ENCODE measurements at places on chromosomes 3 and 15.

GRCh38 chr15:69921626-69922619 lies 175.8 kb downstream of the TLE3 start:
- no peak for DNase-seq

DNA sequence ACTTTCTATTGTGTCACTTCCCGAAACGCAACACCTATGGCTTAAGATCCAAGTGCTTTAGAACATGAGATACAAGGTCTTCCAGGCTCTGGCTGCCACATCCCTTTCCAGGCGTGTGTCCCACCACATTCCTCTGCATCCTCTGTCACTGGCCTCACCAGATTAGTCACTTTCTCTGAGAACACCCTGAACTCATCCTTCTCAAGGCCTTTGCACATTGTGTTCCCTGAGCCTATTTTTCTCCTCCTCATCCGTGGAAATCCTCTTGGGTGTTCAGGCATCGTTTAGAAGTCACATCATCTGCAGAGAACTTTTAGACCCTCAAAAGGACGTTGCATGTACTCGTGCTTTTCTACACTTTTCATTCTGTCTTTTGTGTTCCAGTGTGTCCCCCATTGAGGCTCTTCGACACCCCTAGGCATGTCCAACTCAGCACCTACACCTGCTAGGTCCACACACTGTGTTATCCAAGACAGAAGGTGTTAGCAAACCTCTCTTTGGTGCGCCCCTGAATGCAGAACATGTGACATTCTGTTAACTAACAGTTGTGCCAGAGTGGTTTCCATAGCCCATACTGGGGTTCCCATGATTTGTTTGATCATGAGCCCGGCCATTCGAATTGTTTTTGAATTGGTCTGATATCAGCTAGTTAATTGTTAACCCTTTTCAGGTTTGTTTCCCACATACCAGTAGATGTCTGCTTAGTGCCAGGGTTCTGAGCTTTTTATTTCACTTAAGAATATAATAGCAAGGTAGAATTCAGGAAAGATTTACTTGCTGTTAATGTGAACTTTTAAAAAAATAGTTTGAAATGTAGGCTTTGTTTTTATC lies 67.2 kb downstream of the LPP start:
- DNase-seq: no peak

GRCh38 chr15:93029214-93029835 lies 59.7 kb downstream of the RGMA start:
- DNase-seq: no peak

GRCh38 chr15:70499791-70500190 lies 263.6 kb downstream of the UACA start:
- DNase-seq: no peak

GRCh38 chr3:46406788-46407611 lies at the start of the genes CCR5AS and CCRL2:
TSS of gene CCR5AS (minus strand) at chr3:46407066.
TSS of gene CCRL2 (plus strand) at chr3:46407259. CDS start at chr3:46408080, 821 bp downstream.
- DNase-seq: no peak

- DNase-seq: peak; percentile 93
Observed at GRCh38 chr3:167684388-167684993, 30.7 kb upstream of the WDR49 start.

DNA sequence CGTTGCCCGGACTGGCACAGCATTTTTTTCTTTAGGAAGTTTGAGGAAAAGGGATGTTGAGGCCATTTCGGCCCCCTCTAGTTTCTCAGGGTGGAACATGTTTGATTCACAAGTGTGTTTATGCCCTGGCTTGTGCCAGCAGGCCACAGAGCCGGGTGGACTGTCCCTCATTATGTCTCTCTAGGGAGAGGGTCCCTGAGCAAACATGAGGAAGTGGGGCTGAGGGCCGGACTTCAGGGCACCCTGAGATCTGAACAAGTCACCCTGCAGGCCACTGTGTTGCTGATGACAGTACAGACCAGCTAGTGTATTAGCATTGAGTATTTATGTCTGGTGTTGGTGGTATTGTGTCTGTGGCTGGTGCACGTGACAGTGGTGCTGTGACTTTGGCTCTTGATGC lies 34.9 kb downstream of the RNU5B-1 start:
- DNase-seq: no peak

- no peak for DNase-seq
Observed at GRCh38 chr3:100645913-100646312, 36.5 kb downstream of the ADGRG7 start.

- DNase-seq: peak; percentile 49
Observed at GRCh38 chr3:189625572-189625971, 5.6 kb upstream of the TP63 start.

- DNase-seq: peak; percentile 70
Observed at GRCh38 chr3:69385723-69386555, at the start of gene FRMD4B. TSS of gene FRMD4B (minus strand) at chr3:69386088. CDS start at chr3:69385989, 99 bp downstream.

DNA sequence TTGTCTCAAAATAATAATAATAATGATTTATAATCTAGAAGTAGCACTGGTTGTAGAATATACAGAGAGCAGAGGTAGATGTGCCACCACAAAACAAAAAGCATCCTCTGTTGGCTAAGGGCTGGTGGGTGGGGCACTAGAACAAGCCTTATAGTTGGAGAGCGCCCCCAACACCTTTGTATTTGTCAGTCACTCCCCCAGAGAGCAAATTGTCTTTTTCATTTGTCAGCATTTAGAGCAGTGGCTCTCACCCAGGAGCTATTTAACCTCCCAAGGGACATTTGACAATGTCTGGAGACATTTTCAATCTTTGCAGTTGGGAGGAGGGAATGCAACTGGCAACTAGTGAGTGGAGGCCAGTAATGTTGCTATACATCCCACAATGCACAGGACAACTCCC lies 6.3 kb downstream of the KAT2B start:
- no peak for DNase-seq

GRCh38 chr3:149021830-149022229 lies 30.5 kb downstream of the GYG1 start:
- no peak for DNase-seq

- peak; percentile 38 for DNase-seq
Observed at GRCh38 chr3:37308247-37308646, 133.9 kb upstream of the LRRFIP2 start.

GRCh38 chr15:41022487-41023090 lies 69.3 kb downstream of the CHAC1 start:
- DNase-seq: peak; percentile 48

- DNase-seq: no peak
Observed at GRCh38 chr3:147937341-147937740, 528.2 kb downstream of the ZIC1 start.

DNA sequence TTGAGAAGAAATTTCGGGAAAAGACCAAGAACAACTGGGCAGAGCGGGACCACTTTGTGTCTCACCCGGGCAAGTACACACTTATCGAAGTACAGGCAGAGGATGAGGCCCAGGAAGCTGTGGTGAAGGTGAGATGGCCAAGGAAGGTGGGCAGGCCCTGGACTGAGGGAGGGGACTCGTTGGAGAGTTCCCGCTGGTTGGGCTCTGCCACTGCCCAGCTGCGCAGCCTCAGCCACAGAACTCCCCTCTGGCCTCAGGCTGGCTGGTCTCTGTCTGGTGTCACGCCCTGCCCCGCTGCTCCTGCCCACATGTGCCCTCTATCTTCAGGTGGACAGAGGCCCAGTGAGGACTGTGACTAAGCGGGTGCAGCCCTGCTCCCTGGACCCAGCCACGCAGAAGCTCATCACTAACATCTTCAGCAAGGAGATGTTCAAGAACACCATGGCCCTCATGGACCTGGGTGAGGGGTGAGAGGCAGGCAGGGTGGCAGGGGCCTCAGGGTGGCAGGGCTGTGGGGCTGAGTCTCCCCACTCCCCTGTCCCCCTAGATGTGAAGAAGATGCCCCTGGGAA lies 2.4 kb downstream of the PARP3 start:
- DNase-seq: no peak

DNA sequence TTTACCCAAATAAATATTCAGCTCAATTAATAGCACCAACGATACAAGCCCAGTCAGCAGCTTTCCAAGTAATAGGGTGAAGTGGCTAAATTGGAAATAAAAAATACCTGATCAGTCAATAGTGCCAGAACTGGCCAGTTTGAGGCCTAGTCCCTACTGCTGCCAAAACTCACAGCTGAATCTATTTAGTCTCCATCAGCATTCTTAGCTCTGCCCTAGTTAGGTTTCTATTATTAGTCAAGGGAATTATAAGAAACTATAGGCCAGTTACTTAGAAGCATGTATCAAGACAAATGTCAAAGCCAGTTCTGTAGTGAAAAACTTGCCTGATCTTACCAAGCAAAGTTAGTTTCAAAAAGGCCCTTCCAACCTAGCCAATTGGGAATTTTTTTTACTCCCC lies 146.2 kb upstream of the ZBTB20 start:
- no peak for DNase-seq

DNA sequence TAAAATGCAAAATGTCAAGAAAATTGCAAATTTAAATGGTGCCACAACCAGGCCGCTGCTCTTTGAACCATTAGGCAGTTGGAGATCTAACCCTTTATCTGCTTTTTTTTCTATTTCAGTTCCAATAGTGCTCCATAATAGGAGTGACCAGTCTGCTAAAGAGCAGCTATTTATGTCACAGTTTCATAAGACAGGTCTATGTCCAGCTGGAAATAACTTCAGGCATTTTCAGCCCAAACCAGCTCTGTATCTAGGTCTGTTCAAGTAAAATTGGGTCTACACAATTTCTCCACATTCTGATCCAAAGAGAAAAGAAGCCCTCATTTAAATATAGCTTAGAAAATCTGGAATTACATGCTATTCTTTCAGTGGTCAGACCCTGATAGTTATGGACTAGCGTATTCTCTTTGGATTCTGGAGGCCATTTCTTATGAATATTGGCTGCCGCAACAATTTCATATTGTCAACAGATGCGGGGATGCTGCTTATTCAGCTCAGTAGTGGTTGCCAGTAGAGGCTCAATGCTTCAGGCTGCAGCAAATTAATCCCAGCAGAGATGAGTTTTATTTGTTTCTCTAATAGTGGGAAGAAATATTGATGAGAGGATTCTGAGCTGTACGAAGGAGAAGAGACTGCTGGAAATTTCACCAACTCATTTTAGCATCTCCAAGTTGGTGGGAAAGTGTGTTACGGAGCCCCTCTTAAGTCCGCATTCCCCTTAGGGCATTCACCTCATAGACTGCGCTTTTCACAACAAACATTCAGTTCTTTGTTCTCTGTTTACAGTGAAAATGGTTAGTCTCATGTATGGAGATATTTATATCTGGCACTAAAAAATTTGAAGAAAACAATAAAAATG lies 887.0 kb downstream of the ROBO1 start:
- peak; percentile 18 for DNase-seq

- no peak for DNase-seq
Observed at GRCh38 chr3:21729888-21730459, 21.0 kb downstream of the ZNF385D start.

DNA sequence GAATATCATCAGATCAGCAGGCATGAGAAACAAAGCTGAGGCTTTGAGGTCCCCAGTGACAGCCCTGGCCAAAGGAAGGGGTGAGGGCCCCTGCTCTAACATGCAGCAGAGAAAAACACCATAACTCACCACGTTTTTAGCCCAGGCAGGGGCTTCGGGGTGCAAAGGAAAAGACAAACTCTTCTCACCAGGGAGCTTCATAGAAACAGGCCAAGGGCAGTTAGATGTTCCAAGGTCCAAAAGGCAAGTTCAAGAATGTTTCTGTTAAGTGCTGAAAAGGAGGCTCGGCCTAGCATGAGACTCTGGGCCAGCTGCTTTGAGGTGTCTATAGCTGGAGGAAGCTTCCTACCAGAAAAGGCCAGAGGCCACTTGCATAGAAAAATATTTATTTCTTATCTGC lies 608.4 kb upstream of the CFAP20DC start:
- no peak for DNase-seq

- DNase-seq: no peak
Observed at GRCh38 chr15:60957111-60957510, 272.0 kb downstream of the RORA start.

- peak; percentile 9 for DNase-seq
Observed at GRCh38 chr3:40398346-40398745, 11.4 kb downstream of the ENTPD3 start.
